Cortex of kidney (tissue), 1 donor: ENCODE measurements at places on chromosomes 11 and 22.

GRCh38 chr11:22656130-22656529 is 10.3 kb upstream of the GAS2 start:
- no peak for DNase-seq

DNA sequence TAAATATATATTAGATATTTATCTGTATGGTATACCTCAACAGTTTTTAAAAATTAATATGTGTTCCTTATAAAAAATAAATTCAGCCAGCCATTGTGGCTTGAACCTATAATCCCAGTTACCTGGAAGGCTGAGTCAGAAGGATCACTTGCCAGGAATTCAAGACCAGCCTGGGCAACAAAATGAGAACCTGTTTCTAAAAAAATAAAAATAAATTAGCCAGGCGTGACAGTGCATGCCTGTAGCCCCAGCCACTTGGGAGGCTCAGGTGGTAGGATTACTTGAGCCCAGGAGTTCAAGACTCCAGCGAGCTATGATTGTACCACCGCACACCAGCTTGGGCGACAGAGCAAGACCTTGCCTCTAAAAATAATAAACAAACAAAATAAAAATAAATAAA is 54.9 kb downstream of the PHF21A start:
- no peak for DNase-seq

DNA sequence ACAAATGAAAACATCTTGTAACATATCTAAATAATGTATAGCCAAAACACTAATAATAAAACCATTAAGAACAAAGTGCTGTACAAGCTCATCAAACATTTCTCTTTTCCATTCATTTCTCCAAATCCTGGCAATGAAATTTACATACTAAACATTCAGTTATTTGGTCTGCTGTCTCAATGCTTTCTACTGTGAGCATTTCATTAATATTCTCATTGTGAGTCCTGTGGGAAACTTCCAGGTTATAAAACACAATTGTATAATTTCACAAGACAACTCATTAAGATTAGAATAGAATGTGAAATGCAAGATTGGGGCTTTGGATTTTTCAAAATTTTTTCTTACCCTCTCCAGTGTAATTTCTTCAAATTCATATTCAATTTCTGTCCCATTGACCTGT is 876.9 kb upstream of the CCDC90B start:
- no peak for DNase-seq

- no peak for DNase-seq
Observed at GRCh38 chr11:130099356-130099755, 29.7 kb downstream of the APLP2 start.

DNA sequence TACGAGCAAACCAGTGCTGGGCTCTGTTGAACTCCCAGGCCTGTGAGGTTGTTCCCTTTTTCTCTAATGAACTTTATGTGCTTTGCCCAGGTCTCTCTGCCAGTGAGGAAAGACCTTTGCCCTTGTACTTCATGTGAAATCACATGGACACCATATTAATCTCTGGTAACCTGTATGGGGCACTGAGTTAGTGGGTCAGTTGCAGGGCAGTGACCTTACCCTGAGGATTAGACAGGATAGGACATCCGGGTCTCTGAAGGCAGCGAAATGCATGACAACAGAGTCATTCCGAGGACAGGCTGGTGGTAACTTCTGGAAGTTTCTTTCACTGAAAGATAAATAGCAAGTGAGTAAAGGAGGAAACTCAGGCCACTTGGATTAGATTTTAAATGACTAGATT is 93.7 kb downstream of the ZBTB16 start:
- no peak for DNase-seq

GRCh38 chr11:10454878-10455631 is at the start of gene AMPD3:
Gene AMPD3, plus strand, starts transcription at chr11:10455264. Its CDS starts 6,256 bp downstream, at chr11:10461520.
- DNase-seq, result no peak

GRCh38 chr11:46981436-46981835 is 44.9 kb downstream of the CSTPP1 start:
- no peak for DNase-seq

- no peak for DNase-seq
Observed at GRCh38 chr22:44394246-44395117, 81.7 kb upstream of the SHISAL1 start.

- DNase-seq, result no peak
Observed at GRCh38 chr22:39266398-39267030, 21.7 kb upstream of the PDGFB start.

DNA sequence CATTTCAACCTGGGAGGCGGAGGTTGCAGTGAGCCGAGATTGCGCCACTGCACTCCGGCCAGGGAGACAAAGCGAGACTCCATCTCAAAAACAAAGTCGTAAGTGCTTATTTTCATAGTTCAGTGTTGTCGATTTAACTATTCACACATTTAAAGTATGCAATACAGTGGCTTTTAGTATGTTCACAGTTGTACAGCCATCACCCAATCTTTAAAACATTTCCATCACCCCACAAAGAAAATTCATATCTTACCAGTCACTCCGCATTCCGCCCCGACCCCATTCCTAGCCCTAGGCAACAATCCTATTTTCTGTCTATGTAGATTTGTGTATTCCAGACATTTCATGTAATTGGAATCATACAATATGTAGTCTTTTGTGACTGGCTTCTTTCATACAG is 11.9 kb downstream of the IPO7 start:
- no peak for DNase-seq
